Tibial artery (tissue), 4 donors: ENCODE measurements at places on chromosomes 6 and 20.

DNA sequence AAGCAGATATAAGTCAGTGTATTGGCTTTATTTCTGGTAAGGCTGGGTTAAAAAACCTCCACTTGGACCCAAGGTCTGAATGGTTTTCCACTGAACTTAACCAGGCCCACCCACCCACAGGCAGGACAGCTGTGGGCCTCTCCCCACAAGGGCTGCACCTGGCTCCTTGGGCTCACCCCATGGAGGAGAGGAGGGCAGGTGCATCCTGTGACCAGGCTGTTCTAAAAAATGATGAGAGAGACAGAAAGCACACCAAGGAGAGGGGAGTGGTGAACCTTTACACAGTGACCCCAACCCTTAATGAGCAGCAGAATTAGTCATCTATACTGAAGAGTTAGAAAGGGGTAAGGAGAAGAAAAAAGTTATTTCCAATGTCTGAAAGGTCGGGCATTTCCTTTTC, 34.5 kb upstream of the DUSP22 start:
- DNase-seq: no peak

- no peak for DNase-seq
These were observed 9.0 kb downstream of the EXOC2 start for GRCh38 chr6:683742-684440.

GRCh38 chr6:43070028-43070632, 6.0 kb upstream of the PTK7 start:
- no peak for DNase-seq

GRCh38 chr20:62475027-62475771, 596 bp downstream of the GATA5 start:
- DNase-seq: no peak

- no peak for DNase-seq
These were observed 11.0 kb upstream of the HINT3 start for GRCh38 chr6:125945378-125946141.

DNA sequence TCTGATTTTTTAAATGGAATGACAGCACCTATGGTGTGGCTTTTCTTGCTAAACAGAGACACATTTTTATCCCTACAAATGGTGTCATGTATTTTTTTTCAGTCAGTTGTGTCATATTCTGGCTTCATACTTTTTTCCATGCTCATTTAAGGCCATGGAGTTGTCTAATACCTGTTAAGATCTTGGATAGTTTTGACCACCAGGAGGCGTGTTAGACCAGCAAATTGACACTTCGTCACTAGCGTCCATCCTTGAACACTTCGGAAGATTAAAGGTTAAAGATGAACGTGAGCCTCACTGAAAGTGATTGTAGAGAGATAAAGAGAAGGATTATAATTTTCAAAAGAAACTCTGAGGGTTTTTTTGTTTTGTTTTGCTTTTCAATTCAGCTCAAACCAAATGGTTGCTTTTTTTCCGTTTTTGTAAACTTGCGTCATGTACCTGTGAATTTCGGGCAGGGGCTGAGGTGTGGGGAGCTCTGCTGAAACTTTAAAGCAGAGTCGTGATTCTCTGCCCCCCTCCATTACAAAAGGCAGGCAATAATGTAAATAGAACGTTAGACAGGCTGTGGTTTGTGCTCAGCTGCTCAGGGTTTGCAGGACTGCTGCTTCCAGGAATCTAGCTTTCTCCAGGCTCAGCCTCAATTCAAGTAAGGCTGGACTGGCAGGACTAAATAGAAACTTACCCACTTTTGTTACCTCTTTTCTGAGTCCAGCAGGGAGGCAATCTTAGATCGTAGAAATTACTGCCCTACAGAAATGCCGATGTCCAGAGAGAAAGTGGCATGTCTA, 245.1 kb downstream of the FOXA2 start:
- DNase-seq: no peak

GRCh38 chr20:20407891-20408805, 40.2 kb downstream of the INSM1 start:
- no peak for DNase-seq

DNA sequence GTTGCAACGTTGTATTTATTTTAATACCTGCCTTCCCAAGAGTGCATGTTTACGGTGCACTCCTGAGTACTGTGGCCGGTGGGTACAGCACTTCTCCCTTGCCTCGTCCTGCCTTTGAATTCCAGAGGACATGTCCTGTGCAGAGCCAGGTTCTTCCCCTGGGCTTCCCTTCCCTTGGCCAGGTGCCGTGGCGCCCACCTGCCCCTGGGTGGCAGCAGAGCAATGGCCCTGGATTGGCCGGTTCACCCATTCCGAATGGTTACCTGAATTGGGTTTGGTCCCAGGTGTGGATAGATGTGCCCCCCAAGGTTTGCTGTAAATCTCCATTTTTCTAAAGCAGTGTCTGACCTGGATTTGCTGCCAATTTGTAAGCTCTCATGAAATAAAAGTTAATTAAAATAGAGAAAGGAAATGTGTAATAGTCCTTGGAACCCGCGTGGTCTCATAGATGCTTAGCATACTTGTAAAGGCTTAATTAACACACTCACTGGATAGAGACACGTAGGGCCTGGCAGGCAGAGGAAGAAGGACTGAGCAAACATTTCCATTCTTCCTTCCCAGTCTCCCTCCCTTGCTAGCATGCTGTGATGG, 40.6 kb downstream of the DTD1 start:
- no peak for DNase-seq

GRCh38 chr6:18503593-18504231, 116.6 kb downstream of the RNF144B start:
- DNase-seq: no peak
